ENCODE measurements at places on chromosomes 13 and 19. TPM values are rescaled to one million over a fixed set of nuclear protein-coding genes. Genes with fewer than 3 reads are reported as not detected.

DNA sequence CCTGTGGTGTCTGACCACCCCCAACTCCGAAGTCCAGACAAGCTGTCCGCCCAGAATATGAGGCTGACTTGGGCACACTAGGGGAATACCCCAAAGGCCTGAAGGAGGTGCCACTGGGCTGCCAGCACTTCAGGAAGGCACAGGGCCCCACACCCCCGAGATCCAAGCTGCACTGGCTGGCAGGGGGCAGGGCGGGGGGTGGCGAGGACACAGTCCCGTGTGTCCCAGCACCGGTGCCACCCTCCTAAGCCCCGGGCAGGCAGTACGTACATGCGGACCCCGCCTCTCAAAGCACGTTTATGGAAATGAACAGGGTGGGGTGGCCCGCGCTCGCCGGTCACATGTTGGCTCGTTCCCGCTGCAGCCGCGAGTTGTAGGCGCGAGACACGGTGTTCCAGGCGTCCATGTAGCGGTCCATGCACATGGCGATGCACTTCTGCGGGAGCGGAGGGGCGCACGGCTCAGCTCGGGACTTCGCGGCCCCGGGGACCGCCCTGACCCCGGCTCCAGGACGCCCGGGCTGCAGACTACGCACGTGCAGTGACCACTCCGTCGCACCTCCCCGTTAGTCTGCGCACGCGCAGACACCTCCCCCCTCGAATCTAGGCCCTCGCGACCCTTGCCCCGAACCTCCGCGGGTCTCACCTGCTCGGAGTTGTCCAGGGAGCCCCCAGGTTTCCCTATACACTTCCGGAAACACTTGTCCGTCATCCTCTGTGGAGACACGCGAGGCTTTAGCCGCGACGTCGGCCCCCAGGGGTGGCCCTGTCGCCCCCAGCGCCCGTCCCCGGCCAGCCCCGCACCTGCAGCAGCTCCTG lies 566 bp downstream of the TIMM13 start:
- DNase-seq: peak; percentile 32

- no peak for DNase-seq
Observed at GRCh38 chr19:47096721-47097120, 16.9 kb downstream of the ZC3H4 start.

GRCh38 chr13:113855012-113855921 lies 8.6 kb downstream of the GAS6 start:
- DNase-seq: no peak

DNA sequence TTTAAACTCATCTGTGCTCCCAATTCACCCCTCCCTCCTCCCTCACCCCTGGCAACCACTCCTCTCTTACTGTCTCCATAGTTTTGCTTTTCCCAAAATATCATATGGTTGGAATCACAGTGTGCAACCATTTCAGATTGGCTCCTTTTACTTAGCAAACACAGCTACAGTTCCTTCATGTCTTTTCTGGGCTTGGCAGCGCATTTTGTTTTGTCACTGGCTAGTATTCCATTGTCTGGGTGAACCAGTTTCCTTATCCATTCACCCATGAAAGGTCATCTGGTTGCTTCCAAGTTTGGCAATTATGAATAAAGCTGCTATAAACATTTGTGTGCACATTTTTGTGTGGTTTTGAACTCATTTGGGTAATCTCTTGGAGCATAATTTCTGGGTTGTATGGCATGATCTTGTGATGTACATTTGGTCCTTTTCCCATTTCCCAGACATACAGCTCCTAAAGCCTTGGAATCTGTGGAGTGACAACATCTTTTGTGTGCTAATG lies 23.9 kb upstream of the GAS6 start:
- no peak for DNase-seq

MRPL34 gene
- total RNA-seq: 43.6 TPM

DNA sequence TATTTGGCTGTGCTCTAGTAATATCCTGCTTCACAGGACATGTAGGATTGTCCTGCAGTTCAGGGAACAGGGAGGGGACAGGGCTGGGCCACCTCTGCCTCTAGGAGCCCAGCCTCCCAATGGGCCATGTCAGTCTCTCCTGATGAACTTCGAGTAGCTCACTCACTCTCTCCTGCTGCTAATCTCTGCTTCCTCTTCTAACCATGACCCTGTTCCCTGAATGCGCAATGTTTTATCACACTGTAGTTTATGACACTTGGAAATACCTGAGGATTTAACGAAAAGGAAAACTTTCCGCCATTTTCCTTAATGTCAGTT lies 9.2 kb downstream of the PARP4 start:
- DNase-seq: no peak

DNA sequence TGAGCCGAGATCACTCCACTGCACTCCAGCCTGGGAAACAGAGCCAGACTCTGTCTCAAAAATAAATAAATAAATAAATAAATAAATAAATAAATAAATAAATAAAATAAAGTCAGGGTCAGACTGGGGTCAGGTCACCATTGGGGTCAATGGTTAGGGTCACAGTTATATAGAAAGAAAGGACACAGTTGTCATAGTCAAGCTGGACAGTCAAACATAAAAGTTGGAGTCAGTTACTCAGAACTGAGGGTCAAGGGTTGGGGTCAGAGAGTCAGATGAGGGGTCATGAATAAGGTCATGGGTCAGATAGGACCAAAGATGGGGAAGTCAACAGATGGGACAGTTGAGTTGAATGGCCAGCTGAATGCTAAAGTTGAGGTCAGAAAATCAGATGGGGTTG lies 16.7 kb upstream of the EPOR start:
- no peak for DNase-seq

DNA sequence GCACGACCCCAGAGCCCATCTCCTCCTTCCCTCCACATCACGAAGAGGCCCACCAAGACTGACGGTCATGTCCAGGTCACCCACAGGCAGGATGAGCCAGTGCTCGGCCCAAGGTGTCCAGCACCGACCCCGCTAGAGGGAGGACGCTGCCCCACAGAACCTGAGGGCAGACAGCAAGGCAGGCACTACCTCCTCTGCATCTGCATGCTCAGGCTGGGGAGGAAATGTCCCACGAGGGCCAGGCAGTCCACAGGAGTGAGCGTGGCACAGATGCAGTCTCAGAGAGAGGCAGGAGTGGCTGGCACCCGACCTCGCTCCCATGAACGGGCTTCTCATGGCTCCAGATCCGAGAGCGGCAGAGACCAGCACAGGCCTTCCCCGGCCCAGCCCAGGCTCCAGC lies 133.2 kb downstream of the TUBA3C start:
- DNase-seq: no peak

DNA sequence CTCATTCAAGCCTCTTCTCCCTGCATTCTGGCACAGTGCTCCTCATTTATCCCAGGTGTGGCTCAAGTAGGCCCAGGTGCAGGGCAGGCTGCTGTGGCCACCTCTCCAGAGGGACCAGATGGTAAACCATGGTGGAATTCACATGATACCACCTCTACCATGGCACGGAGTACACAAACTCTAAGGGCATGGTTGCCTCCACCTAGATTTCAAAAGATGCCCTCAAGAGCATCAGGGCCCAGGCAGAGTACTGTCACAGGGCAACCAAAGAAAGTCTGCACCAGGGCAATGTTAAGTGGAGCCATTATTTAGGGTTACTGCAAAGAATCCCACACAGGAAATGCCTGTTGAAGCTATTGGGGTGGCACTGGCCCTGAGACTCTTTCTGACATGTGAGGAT lies 647.1 kb upstream of the MIR17HG start:
- DNase-seq: no peak

DNA sequence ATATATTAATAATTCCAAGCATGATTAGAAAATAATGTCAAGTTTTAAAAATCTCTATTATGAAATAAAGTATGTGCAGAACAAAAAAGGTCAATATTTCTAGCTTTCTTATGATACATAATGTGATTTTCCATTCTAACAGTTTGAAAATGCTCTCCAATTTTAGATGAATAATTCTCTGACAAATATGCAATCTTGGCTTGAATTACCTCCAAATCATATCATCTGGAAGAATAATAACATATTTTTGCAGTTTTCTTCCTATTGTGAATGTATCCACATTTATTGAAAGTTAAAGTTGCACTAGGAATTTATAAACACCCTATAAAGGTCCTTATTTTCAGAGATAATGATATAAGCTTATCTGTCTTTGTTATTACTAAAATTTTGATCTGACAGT lies 548.5 kb upstream of the SLC10A2 start:
- no peak for DNase-seq

DNA sequence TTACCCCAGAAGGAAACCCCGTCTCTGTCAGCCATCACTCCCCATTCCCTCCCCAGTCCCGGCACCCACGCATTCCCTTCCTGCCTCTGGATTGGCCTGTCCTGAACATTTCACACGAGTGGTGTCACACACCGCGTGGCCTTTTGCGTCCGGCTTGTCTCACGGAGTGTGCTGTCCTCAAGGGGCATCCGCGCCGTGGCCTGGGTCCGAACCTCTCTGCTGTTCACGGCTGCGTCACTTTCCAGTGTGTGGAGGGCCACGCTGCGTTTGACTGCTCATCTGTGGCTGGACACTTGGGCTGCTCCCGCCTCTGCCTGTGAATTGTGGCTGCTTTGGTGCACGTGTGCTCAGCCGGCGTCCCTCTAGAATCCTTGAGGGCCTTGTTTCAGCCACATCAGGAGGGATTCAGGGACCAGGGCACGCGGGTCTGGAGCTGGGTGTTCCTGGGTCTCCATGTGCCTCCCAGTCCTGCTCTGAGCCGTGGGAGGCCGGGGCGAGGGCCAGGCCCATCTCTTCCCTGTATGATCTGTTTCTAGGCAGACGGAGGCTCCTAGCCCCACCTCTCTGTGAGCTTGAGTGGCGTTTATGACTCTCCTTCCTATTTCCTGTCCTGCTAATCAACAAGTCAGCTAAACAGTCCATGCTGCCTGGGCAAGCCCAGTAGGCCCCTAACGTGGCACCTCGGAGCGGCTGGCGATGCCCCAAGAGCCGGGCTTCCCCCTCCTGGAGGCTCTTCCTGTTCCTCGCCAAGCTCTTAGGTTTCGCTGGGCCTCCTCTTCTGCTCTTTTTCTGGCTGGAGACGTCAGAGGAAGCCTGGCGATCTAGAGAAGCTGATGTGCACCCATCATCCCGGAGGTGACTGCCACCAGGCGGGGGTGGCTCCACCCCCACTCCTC lies 8.1 kb downstream of the STK11 start:
- DNase-seq: peak; percentile 86

- no peak for DNase-seq
Observed at GRCh38 chr19:30704771-30705330, 332.7 kb downstream of the ZNF536 start.

LENG9 gene
- 5.0 TPM for total RNA-seq

- no peak for DNase-seq
Observed at GRCh38 chr13:35216131-35216530, 260.4 kb downstream of the MAB21L1 start.

GRCh38 chr13:45501175-45501526 lies 36.4 kb downstream of the COG3 start:
- DNase-seq: no peak

TEAD2 gene
- 26.7 TPM for total RNA-seq

ZNF417 gene
- 6.5 TPM for total RNA-seq

CYP2F1 gene
- total RNA-seq: not detected

FFAR3 gene
- not detected for total RNA-seq

DNA sequence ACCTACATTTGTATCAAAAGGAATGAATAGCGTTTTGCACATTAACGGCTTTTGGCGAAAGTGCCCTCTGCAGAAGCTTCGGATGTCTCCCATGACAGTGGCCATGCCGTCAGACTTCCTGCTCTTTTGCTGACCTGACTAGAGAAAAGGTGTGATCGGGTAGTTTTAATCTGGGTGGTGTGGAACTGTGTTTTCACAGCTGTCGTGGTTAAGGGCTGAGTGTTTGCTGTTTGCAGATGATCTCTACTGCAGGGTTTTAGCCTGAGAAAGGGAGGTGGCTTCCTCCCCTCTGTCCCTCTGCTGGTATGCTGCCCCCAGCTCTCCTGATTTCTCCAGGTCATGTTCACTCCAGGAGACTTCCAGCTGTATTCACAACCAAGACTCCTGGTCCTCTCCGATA lies 22.4 kb downstream of the ZNF71 start:
- DNase-seq: no peak

DNA sequence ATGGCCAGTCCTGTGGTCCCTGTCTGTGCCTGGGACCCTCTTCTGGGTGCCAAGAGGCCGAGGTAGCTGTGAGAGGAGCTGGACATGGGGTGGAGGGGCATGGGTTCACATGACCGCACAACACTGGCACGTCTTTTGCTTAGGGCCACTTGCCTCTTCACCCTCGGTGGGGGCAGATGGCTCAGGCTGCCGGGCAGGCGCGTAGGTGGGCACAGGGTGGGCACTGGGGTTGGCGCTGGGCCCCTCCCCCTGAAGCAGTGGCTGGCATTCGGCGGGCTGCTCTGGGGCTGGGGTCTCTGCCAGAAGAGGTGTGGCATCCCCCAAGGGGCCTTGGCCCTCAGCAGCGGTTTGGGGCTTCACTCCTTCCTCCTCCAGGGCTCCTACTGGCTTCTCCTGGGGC lies 8.4 kb downstream of the PALM3 start:
- no peak for DNase-seq

GRCh38 chr19:32032561-32032960 lies 312.8 kb upstream of the ZNF507 start:
- DNase-seq: no peak

GRCh38 chr19:33368074-33368864 lies 5.2 kb upstream of the CEBPG start:
- DNase-seq: peak; percentile 94

GRCh38 chr13:40228990-40229389 lies 437.5 kb downstream of the FOXO1 start:
- no peak for DNase-seq

PABPC3 gene
- 0.14 TPM for total RNA-seq

DNA sequence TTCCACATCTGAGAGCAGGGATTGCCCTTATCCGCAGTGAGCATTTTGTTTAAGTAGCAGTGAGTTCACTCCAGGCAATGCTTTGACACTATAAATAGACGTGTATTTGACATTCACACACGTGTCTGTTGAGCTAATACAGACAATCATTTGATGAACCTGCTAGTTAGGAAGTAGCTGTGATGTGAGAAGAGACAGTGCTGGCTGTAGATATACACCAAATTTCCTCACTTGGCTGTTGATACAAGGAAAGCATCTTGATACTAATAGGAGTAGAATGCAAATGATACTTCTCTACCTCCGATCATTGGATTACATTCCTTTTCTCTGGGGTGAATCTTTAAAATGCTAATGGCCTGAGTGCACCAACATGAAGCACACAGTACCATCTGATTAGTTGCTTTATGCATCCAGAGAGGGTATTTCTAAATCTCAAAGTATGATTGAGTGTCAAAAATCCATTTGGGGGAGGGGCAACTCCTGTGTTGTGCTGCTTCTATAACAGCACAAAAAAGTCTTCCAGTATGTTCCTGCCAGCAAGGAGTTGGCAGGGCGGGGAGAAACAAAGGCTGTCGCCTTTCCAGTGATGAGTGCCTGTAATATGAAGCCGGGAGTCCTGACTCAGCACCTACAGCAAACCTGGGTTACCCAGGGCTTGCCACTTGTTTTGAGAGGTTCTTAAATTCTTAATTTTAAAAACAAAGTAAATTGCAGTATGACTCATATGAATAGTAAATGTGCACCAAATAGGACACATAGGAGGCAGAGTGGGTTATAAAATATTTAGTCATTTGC lies 7.0 kb downstream of the CUL4A start:
- peak; percentile 69 for DNase-seq

DNA sequence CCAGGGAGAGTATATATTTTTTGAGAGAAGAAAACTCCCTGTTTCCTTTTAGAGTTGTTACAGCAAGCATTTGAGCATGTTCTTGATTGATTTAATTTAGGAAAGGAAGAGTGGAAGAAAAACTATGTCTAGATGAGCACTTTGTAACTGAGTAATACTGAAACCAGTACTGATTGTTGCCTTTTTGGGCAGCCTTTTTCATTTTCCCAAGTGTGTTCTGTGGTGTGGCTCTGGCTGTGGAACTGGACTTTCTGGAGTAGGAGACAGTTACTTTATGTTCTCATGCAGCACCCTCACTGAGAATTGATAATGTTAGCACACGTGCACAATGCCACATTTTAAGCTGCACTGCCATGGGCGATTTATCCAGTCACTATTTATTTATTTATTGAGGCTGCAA lies 211.5 kb downstream of the LMO7 start:
- no peak for DNase-seq
